Activated B cell treated with CpG ODN at 0.5 μM for 24 hours (primary cell): ENCODE measurements at places on chromosomes 6 and 20.
A peak's percentile ranks its signal among the peaks of the same experiment; 100 is the strongest.

- DNase-seq: no peak
Observed at GRCh38 chr6:116550796-116551195, 2.8 kb upstream of the CALHM4 start.

DNA sequence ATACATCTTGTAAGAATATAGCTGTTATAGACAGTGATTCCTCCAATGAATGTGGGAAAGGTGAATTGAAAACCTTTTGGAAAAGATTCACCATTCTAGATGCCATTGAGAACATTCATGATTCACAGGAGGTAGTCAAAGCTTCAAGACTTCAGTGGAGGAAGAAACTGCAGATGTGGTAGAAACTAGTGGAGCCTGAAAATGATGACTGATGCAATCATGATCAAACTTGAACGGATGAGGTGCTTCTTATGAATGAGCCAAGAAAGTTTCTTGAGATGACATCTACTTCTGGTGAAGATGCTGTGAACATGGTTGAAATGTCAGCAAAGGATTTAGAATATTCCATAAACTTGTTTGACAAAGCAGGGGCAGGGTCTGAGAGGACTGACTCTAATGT lies 66.7 kb upstream of the C6orf118 start:
- DNase-seq: no peak

DNA sequence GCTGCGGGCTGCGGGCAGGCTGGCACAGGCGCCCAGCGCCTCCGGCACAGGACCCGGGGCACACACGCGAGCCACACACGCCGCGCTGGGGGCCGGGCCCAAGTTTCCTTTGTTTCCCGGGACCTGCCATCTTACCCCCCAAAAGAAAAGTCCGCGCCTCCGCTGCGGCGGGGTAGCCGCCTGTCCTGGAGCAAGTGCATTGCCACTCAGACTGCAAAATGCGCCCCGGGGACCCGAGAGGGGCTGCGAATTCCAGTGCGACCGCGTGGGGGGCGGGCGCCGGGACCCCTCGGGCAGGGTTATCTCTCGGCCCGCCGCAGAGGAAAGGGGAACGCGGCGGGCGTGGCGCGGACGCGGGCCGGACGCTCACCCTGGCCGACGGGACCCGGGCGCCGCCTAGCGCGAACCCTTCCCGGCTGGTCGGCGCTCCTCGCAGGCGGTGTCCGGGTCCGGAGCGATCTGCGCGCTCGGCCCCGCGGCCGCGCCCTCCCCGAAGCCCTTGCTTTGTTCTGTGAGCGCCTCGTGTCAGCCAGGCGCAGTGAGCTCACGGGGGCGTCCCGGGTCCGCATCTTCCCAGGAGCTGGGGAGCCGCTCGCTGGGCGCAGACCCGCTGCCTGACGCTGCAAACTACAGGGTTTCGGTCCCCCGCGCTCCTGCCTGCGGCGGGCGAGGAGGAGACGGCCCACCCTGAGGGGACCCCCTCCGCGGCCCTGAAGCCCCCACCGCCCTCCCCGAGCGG lies 639 bp upstream of the CD24 start:
- DNase-seq: peak; percentile 70

DNA sequence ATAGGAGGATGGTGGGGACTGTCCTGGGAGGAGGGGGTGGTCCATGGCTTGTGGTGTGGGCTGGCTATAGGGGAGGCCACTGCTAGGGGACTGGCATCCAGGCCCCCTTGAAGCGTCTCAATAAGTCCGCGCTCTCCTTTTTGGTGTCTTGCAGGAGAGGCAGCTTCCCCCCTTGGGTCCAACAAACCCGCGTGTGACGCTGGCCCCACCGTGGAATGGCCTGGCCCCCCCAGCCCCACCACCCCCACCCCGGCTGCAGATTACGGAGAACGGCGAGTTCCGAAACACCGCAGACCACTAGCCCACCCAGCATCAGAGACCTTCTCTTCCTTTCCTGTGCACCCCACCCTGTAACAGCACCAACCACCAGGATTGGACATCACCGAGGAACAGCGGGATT lies 2.8 kb upstream of the ZBTB9 start:
- DNase-seq: no peak

DNA sequence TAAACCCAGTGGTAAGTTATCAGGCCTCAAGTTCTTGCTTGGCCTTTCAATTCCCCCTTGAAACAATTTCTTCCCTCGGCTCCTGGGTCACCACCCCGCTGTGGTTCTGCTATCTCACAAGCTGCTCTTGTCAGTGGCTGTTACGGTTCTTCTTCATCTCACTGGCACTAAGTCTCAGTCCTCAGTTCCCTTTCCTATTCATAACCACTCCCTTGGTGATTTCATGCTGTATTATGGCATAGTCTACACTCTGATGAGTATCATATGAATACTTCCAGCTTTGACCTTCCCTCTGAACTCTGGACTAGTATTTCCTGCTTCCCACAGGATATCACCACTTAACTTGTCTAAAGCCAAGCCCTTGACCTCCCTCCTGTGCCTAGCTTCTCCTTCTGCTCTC lies 7.9 kb downstream of the TAAR1 start:
- no peak for DNase-seq

DNA sequence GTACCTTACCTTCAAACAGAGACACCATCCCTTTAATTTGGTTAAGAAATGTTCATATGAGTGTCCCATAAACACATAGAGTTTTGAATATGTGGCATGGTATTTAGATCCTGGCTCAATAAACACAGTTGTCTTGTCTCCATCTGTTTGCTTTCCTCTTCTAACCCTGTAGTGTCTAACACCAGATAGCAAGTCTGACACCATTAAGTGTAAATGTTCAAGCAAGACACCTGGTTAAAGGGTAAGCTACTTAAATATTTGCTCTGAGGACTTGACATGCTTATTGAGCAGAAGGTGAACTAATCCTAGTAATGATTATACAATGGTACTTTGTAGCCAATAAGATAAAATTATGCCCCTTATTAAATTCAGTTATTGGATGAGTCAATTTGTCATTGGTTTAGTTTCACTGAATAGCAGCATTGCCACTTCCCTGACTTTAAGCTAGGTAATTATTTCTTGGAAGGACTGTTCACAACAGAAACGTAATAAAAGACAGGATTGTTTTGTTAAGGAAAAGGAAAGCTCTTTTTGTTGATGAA lies 26.9 kb upstream of the GOPC start:
- DNase-seq: no peak

GRCh38 chr6:1625794-1626435 lies 16.2 kb downstream of the FOXC1 start:
- DNase-seq: no peak

GRCh38 chr6:71294121-71294523 lies 5.5 kb downstream of the OGFRL1 start:
- no peak for DNase-seq

- no peak for DNase-seq
Observed at GRCh38 chr20:5357946-5358345, 41.2 kb upstream of the PROKR2 start.
